ENCODE measurements at places on chromosomes 6 and 20.

- no peak for DNase-seq
Observed at GRCh38 chr20:5991623-5992441, 41.4 kb downstream of the MCM8 start.

DNA sequence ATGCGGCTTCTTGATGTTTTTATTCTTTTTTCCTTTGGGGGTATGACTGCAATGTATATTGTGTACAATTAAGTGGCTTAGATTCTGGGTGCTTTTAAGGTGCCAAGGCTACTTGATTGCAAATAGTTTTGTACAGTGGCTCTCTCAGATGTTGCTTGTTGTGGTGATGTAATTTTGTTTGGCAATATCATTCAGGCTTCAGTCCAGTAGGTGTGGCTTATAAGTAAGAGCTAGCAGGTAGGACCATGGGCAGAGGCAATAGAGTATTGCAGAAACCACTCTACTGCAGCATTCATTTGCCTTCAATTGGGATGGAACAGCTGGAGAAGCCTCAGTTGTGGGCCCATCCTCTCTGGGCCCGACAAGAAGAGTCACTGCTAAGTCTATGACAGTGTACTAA lies 407.9 kb upstream of the MAN1A1 start:
- DNase-seq: no peak

GRCh38 chr6:148520109-148520841 lies 177.6 kb downstream of the SASH1 start:
- DNase-seq: no peak

GRCh38 chr6:155196911-155197310 lies 66.9 kb upstream of the CLDN20 start:
- DNase-seq: no peak

GRCh38 chr6:21610341-21610740 lies 16.8 kb downstream of the SOX4 start:
- DNase-seq: no peak

DNA sequence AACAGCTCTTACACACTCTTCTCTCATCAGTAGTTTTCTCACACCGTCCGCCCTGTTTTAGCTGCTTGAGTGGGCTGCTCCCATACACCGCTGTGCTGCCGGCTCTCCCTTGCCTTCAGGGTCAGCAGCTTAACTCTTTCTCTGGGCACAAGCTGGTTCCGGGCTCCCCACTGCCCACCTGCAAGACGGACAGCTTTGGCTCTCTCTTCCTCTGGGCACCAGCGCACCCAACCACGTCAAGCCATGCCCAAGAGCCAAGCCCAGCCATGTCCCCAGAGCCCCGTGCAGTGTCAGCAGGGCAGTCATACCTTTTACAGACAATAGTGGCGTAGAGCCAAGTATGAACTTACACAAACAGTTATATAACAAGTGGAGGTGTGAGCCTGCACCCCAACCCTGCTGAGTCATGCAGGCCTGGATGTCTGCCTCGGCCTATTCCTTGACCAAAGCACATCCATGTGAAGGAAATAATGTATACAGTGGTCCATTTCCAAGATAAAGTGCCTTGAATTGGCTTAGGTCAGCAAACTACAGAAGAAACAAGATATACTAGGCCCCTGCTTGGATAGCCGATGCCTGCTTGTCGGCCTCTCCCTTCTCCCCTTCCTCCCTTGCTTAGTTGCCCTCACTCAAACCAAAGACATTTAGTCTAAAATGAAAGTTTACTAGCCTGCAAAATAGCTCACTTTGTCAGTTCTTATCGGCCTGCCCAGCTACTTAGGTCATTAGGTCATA lies 89.3 kb downstream of the JPH2 start:
- DNase-seq: no peak

- no peak for DNase-seq
Observed at GRCh38 chr6:35388030-35388429, 45.7 kb downstream of the PPARD start.
